IPS DF 19.7 (cell line): ENCODE measurements at places on chromosomes 1 and 21.

GRCh38 chr1:115225993-115226685, 111.9 kb downstream of the NGF start:
- no peak for DNase-seq

DNA sequence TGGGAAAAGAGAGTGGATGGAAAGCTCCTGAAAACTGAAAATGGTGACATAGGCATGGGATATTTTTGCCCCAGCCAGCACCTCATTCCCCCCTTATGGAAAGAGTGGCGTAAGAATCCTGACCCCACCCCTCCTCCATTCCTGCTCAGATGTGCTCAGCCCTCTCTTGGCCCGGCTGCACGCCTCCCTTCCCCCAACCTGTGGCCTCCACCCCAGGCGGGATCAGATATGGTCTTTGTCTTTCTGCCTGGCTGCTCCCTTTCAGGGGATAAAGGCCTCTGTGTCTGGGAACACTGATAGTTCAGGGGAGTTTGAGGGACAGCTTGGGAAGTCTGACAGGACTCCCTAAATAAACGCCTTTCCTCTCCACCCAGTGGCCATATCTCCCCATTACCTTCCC, 49.8 kb downstream of the KIRREL1 start:
- no peak for DNase-seq

GRCh38 chr1:38029081-38029681, 16.6 kb downstream of the UTP11 start:
- no peak for DNase-seq

DNA sequence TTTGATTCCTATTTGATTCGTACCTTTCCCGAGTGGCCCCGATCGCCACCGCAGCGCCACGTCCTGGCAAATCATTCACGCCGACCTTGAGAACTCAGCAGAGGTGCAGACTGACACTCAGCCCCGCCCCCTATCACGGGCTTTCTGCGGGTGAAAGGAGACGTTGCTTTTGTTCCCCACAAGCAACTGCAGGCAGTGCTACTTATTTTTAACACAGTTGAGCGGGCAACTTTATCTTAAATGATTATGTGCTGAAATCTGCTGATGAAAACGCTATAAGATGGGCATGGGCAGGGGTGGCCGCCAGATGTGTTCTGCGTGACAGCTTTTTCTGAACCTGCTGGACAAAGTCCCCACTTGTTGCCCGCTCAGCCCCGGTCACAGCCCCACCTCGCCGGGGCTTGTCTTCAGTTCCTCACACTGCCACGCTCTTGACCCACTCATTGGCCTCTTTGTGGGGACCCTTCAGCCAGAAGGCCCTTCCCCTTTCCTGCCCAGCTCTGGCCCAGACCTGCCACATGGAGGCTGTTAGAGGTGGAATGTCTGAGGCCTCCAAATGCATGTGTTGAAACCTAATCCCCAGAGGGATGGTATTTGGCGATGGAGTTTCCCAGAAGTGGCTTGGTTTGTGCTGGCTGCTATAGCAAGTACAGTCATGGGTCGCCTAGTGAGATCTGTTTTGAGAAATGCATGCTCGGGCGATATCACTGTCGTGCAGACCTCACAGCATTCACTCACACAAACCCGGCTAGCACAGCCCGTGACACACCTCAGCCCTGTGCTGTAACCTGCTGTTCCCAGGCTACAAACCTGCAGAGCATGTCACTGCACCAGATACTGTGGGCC, 15.7 kb upstream of the PDXK start:
- no peak for DNase-seq

- no peak for DNase-seq
Measured at GRCh38 chr1:199272139-199272544, 633.3 kb downstream of the PTPRC start.
